ENCODE measurements at places on chromosomes 2 and 18.
A peak's percentile ranks its signal among the peaks of the same experiment; 100 is the strongest.

DNA sequence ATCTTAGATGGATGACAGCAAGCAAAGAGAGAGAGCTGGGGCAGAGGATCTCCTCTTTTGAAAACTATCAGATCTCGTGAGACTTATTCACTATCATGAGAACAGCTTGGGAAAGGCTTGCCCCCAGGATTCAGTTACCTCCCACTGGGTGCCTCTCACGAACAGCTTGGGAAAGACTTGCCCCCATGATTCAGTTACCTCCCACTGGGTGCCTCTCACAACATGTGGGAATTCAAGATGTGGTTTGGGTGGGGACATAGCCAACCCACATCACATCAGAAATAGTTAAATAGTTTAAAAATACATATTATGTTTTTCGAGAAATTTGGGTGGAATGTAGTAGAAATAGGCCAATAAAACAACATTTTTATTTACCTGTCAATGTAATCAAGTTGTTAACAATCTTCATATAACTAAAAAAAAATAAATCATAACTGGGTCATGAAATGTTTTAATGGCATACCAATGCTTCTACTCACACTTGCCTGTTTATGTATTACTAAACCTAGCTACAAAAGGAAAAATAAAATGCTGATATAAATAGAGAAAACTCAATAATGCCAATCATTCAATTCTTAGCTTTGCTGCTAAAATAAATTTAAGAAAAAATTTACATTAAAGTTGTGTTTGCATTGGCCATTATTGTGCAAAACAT is 608.9 kb downstream of the SUCLG1 start:
- no peak for DNase-seq

DNA sequence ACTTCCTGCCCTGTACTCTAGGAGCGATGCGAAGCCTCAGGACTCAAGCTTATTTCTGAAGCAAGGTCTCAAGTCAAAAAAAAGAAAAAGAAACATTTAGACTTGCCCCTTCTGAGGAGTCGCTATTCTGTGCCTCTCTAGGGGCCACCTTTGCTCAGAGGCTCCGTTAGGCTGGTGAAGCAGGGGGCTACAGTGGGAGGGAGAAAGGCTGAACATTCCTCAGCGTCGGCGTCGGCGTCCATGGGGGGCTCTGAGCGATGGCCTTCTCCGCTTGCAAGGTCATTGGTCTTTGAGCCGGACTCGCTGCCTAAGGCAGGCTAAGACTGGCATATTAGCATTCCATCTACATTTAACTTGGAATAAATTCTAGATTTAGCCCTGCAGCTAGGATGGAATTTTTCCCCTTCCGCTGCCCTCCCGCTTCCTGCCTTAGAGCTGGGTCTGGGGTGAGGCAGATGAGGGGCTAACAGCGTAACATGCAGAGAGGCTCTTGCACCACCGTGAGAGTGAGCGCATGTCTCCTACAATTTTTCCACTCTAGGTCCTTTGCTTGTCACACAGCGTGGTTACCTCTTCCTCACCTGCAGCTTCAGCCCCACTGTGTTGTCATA is 53.6 kb upstream of the ATL2 start:
- no peak for DNase-seq

GRCh38 chr2:234051374-234052070 is 1.0 kb downstream of the SPP2 start:
- no peak for DNase-seq

GRCh38 chr2:218436992-218437391 is 18.1 kb downstream of the VIL1 start:
- DNase-seq: no peak

DNA sequence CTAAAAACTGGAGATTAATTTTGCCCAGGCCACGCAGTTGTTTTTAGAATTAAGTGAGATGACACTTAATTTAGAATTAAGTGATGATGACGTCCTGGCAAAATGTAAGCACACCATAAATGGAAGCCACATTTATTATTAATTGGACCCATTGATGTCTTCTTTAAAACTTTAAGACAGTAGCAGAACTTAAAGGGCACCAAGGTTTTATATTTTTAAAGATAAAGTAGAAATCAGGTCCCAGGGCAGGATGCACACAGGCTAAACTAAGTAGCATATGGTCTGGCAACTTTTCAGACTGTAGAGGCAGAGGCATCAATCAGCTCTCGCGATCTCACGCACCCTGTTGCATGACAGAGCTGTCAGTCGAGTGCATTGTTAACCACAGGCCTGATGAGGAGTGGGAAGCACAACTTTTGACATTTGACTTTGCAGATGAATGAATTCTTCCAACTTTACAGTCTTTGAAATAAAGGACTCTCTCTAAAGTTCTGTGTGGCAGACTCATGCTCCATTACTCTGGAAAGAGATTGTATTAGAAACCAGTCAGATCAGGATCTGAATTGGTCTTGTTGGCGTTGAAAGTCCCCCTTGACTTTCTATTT is 232.4 kb downstream of the CD226 start:
- no peak for DNase-seq

DNA sequence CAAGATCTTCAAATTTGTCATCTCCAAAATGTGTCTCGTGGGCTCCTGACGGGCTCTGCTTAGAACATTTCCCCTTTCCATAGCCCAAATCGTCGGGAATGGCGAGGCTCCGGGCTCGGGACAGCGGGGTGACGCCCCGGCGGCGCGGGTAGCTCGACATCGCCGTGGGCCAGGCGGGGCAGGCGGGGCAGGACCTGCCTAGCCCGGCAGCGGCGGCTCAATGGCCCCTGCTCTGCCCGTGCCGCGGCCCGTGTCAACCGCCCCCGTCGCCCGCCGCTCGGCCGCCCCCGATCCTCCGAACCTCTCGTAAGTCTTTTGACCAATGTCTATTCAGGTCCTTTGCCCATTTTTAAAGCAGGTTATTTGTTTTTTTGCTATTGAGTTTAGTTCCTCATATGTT is 111.2 kb downstream of the PMAIP1 start:
- DNase-seq: no peak

DNA sequence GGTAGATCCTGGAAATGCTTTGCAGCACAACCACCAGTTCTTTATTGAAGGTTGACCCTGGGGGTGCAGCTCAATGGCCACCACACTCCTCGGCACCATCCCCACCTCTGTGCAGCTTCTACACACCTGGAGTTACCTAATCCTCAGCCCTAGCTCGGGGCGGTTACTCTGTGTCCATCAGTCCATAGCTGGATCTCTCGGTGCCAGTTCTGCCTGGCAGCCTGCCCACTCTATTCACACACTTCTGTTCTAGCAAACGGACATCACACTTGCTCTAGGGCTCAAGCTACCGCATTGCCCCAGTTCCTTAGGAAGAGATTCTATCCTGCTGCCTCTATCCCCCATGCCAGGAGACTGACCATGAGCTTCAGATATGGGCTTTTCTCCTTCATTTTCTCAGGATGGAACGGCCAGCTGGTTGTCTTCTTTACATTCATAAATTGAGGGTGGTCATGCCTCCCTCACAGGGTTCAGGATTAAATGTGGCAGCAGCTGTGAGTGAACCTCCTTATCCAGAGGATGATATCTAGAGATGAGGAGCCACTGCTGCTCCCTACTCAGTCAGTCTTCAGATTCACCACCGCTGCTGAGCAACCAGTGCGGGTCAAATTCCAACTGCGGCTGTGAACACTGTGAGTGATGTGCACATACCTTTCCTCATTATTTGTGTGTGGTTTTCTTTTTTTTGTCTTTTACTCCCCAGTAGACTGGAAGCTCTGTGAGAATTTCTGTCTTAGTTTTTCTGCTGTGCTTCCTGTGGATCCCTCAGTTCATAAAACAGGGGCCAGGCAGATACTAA is 66.9 kb upstream of the TRIB2 start:
- no peak for DNase-seq

DNA sequence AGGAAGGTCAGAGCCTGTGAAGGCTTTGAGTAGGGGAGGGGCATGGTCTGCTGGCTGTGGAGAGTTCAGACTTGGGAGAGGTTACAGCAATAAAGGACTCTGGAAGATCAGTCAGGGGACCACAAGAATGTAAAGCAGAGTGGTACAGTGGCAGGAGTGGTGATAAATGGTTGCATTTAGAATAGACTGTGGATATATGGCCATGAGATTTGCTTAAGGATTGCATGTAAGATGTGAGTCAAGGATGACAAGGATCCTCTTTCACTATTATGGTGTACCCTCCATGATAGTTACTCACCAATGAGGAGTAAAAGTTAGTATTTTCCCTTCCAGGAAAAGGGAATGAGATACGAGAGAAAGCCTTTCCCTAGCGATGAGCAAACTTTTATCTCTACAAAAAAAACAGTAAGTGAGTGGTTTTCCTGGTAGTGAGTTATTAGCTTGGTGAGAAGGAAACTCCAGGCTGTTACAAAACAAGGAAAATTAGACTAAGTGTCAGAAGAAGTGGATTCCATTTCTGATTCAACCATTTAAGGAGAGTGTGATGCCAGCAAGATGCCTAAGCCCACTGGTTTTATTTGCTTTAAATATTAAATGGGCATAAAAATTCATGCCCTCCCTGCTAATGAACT is 818.0 kb upstream of the ACVR2A start:
- DNase-seq: no peak

DNA sequence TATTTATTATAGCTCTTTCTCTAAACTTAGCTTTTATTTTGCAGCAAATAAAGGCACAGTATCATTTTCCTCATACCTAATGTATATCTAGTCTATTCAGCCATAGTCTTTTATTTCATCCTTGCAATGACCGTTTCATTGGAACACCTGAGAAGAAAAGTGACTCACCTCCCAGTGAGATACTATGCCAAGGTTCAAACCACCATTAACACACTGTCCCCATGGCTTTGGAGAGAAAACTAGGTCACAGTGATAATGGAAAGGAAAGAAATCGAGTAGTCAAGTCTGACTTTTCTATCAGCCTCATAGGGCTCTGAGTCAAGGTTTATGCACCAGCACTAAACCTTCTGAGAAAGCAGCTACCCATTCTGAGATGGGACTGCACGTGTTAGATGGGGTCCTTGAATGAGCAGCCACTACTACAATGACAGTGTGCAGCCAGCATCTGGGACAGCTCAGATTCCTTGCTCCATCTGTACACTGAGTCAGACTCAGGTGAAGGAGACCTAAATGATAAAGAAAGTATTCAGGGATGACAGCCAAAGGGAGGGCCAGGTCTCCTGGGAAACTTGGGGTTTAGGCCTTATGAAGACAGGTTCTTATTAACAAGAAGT is 971.1 kb upstream of the ACVR2A start:
- DNase-seq: no peak

- DNase-seq: no peak
Observed at GRCh38 chr18:3869848-3870247, 419.9 kb downstream of the TGIF1 start.

- no peak for DNase-seq
Observed at GRCh38 chr18:55289775-55290174, 298.2 kb downstream of the TCF4 start.

DNA sequence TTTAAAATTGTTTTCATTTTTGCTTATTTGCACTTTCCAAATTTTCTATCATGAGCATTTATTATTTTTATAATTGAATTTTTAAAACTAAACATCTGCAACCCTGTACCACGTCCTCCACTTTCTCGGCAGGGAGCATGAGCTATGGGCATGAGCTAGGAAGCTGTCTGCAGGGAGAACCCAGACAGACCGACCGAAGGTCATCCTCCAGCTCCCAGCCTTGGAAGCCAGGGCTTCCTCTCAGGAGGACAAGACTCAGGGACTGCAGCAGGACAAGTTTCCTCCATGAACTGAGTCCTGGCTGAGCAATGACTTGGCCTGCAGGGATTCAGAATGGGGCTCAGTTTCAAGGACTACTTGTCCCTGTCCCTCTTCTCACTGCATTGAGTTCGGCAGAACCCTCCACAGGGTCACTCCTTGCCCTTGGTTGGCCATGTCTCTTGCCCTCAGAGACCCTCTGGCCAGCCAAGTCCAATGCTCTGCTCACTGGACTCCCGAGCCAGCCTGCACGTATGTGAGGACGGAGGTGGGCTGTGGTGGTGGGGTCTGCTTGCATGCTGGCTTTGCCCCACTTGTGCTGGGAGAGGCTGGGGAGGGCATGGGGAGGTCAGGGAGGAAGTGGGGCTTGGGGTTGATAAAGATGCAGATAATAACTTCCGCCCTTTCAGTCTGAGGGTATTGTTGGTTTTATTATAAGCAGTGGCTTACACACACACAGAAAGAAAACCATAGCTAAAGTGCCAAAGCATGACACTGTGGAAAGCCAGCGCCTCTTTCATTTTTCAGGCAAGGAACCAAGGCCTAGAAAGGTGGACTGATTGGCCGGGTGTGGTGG is 6.6 kb downstream of the NMUR1 start:
- DNase-seq: peak; percentile 33

DNA sequence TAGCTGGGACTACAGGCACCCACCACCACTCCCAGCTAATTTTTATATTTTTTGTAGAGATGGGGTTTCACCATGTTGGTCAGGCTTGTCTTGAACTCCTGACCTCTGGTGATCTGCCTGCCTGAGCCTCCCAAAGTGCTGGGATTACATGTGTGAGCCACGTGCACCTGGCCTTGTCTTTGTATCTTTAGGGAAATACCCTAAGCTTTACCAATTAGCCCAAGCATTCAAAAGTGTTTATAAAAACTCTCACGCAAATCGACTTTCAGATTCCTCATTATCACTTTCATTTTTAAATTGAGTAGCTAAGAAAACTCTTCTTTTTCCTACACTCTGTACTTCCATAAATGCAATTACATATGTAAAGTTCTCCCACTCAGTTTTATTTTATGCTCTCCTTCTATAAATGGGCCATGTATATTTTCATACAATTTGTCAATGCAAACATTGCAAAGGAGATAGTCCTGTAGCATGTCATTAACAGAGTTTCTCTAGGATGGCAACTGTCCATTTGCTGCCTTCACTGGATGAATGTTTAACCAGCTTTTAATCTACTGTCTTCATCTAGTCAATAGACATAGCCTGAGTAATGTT is 326.2 kb upstream of the LRATD1 start:
- DNase-seq: no peak

- DNase-seq: no peak
Observed at GRCh38 chr2:137607722-137608318, 356.5 kb upstream of the HNMT start.

- DNase-seq: no peak
Observed at GRCh38 chr2:70938586-70938950, 2.9 kb downstream of the ATP6V1B1 start.

GRCh38 chr18:79511671-79512301 is 116.1 kb downstream of the NFATC1 start:
- no peak for DNase-seq

GRCh38 chr2:230693411-230693810 is 19.2 kb upstream of the CAB39 start:
- DNase-seq: no peak

DNA sequence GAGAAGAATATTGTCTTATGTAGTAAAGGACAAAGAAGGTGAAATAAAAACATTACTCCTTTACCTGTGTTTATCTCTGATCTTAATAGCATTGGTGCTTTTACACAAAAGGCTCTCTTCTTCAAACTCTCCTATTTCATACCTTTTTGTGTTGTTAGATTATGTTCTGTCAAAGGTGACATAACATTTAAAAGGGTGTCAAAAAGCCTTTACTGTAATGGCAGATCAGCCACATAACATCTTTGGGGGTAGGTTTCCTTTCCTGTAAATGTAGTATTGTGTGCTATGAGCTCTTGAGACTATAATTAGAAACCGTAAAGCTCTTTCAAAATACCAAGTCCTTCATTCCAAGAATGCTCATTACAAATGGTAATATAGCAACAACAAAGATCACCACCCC is 400.1 kb downstream of the LNPK start:
- DNase-seq: no peak
